ENCODE measurements at places on chromosomes 6 and 20.
A peak's percentile ranks its signal among the peaks of the same experiment; 100 is the strongest.

DNA sequence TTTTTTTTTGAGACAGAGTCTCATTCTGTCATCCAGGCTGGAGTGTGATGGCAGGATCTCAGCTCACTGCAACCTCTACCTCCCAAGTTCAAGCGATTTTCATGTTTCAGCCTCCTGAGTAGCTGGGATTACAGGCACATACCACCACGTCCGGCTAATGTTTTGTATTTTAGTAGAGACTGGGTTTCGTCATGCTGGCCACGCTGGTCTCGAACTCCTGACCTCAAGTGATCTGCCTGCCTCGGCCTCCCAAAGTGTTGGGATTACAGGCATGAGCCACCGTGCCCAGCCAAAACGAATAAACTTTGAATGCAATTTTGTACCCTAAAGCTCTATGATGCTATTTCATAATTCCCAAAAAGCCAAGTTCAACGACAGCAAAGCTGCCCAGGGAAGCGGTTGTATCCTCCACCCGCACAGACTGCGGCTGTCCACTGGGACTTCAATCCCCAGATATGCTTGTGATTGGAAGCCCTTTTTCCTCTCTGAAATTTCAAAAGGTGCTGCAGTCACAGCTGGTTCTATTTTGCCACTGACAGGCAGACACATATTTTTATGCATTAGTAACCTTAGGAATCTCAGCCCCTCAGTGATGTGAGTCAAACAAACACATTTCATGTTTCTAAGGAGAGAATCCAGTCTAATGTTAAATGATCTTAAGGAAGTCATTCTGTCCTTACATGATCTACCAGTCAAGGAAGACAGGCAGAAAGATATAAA lies 8.7 kb upstream of the RAMACL start:
- peak; percentile 88 for DNase-seq

DNA sequence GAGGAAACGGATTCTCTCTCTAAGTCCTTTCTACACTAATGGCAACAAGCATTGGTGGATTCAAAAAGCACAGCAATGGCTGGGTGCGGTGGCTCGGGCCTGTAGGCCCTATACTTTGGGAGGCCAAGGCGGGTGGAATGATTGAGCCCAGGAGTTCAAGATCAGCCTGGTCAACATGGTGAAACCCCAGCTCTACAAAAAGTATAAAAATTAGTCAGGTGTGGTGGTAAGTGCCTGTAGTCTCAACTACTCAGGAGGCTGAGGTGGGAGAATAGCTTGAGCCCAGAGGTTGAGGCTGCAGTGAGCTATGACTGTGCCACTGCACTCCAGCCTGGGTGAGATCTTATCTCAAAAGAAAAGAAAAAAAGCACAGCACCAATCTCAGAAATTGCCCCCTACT lies 19.3 kb downstream of the PAQR8 start:
- no peak for DNase-seq

DNA sequence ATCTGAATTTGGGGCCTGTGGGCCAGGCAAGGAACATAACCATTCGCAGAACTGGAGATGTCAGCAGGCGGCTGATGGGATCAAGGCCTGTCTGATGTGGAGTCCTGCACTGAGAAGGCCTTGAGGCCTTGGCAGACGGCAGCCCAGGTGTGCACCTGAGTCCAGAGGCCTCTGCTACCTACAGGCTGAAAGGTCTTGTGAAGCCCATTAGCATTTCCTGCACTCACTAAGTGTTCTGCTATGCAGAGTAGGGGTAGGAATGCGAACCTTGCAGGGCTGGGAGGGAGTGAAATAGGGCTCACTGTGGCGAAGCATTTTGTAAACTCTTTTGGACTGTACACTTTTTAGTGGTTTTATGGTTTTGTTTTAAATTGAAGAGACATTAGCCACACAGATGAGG lies 48.3 kb upstream of the RNF24 start:
- DNase-seq: peak; percentile 31

- DNase-seq: no peak
Observed at GRCh38 chr6:18031189-18031588, 43.8 kb upstream of the KIF13A start.

DNA sequence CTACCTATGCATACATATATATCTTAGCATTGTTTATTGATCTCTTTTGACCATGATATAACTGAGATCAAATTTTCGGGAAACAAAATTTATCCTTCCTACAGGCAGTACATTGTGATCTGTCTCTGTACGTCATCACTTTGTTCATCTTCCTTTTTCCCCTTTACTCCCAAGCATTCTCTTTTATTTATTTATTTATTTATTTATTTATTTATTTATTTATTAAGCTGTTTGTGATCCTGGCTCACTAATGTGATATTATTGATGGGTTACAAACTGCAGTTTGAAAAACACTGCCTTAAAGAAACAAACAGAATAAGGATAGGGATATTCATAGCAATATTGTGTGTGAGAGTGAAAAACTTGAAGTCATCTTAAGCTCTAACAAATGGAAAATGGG lies 51.2 kb downstream of the MACROD2 start:
- no peak for DNase-seq

- DNase-seq: no peak
Observed at GRCh38 chr6:36246506-36247268, 23.2 kb upstream of the PNPLA1 start.

- DNase-seq: peak; percentile 51
Observed at GRCh38 chr20:50467718-50468356, 42.3 kb upstream of the PTPN1 start.

DNA sequence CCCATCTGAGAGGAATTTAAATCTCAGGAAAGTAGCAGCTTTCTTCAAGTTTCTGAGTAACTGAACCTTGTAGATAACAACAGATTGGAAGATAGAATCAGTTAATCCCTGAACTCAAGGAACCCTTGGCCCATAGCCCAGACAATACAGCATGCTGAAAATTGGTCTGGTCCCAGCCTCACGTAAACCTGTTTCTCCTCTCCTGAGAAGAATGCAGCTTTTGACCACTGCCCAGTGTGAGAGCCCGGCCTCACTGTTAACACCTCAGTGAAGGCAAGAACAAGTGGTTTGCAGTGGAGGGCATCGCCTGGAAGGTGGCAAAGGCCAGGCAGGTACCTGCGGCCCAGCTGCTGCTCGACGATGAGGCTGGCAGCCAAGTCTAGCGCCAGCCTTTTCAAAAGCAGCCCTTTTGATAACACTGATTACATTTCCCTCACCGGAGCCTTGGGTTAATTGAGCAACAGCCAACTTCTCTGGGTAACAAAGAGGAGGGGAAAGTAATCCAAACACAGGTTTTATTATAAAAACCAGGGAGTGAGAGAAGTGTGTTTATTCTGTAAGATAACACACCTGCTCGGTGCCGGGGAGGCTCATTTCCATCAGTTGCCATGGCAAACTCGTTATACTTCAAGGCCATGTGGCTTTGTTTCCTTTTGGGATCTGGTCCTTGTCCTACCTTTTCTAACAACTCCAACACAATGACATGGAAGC lies 54.0 kb downstream of the TRAF3IP2 start:
- DNase-seq: no peak

DNA sequence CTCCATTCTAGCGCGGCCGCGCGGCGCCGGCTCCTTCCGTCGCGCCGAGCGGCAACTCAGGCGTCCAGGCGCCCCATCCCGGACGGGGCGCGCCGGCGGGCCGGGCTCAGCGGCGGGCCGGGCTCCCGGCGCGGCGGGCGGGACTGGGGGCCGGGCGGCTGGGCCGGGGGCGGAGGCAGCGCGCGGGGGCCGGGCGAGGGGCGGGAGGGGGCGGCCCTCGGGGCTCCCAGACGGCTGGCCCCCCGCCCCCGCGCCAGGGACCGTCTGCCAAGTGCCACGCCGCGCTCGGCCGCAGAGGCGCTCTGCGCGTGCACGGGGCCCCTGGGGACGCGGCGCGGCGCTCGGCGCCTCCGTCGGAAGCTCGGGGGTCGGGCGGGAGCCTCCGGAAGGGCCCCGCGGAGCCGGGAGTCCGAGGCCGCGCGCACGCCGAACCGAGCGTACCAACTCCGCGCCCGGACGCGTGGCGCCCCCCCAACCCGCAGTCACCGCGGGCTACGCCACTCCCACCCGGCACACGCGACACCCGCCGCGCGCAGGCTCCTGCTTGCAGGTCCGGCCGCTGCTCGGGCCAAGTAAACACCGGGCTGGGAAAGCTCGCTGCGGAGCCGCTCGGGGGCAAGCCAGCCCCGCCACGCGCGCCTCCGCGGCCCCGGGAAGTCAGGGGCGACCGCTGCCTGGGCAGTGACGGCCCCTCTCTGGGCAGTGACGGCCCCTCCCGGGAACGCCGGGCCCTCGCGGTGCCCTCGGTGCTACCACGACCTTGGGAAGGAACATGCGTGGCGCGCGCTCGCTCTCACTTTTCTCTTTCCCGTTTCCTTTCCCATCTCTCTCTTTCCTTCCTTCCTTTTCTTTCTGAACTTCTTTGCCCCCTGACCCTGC lies at the start of gene PREX1:
Gene PREX1, minus strand, starts transcription at position 145 of the 879 bp plus-strand sequence. Its CDS starts 139 bp downstream, at position 6.
- peak; percentile 63 for DNase-seq

GRCh38 chr20:40148886-40149285 lies 540.1 kb downstream of the MAFB start:
- DNase-seq: no peak

DNA sequence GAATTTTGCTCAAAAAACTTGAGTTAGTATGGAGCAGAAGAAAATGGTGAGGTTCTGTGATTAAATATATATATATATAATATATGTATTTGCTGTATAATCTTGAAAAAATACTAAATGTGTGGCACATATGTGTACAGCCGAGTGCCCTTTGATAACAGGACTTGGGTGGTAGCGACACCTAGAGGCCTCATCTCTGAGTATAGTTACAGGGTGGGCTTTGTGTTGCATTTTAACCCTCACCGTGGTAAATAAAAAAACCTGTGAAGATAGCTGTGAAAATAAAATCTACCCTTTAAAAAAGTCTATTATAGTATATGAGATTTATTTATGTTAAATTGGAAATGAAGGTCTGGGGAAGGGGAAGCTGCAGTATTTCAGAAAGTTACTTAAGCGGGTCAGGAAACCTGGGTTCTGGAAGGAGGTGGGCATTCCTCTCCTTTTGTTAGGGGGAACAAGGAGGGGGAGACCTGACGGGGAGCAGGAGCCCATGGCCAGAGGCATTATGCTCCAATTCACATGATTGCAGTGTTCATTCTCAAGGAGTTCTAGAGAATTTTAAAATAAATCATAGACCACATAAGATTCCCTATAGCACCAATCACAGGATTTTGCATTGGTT lies 82.7 kb downstream of the SH3BGRL2 start:
- peak; percentile 10 for DNase-seq

- no peak for DNase-seq
Observed at GRCh38 chr6:101784094-101784493, 390.6 kb downstream of the GRIK2 start.

- DNase-seq: no peak
Observed at GRCh38 chr6:44235891-44236516, 10.9 kb upstream of the HSP90AB1 start.

DNA sequence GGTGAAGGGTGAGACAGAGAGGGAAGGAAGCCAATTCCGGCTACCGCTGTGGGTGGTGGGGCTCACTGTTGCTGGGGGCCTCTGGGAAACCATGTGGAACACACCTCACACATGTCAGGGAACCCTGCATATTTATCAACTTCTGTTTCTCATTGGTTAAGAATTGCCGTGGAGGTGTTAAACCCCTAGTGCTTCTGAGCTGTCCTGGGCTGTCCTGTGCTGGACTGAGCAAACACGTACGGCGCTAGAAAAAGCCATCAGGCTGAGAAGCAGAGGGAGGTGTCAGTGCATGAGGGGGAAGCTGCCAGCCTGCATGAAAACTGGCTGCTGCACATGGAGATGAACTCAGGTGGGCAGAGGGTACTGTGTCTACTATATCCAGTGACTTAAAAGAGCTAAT lies 103.9 kb upstream of the JAG1 start:
- DNase-seq: no peak

- no peak for DNase-seq
Observed at GRCh38 chr20:17097603-17098002, 129.2 kb upstream of the PCSK2 start.

DNA sequence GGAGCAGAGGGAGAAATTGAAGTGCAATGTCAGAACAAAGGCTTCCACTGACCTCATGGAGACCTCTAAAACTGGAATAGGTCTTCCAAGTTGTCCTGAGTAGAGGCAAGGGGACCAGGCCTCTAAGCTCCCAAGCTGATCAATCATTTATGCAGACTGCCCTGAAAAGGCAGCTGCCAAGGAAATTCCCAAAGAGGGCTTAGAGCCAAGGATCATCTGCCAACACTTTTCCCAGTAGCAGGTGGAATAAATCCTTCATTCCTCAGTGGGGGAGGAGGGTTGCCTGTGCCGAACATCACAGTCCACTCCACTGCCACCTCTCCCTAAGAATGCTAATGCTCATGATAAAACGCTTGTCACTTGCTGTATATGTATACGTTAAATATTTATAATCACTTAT lies 29.3 kb upstream of the RALY start:
- no peak for DNase-seq

DNA sequence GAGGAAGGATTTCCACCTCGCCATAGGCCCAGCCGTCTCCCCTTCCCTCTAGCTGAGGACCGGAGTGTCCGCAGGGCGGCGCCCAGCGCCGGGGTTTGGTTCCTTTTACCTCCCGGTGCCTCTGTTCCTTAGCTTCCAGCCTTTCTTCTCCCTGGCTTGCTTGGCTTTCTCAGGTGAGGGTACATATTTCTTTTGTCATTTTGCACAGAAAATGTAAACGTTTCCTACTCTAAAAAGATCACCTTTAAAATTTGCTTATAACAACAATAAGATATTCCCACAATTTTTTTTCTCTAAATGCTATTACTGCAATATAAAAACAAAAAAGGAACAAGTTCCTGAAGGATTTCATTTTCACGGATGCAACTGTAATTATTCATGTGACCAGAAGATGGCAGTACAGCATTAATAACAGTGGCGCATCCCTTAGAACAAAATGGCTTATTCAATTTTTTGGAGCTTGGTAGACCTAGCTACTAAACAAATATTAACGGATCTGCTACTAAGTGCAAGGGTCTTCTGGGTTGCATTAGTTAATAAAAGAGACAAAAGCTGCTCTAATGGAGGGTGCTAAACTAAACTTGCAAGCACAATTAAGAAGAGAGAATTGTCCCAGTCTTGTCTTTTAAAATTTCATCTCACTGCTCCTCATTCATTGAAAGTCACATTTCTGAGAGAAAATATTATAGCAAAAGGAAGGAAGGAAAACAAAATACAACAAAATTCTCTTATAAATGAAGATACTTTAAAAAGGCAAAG lies 172.9 kb downstream of the ADGRG6 start:
- DNase-seq: peak; percentile 57

DNA sequence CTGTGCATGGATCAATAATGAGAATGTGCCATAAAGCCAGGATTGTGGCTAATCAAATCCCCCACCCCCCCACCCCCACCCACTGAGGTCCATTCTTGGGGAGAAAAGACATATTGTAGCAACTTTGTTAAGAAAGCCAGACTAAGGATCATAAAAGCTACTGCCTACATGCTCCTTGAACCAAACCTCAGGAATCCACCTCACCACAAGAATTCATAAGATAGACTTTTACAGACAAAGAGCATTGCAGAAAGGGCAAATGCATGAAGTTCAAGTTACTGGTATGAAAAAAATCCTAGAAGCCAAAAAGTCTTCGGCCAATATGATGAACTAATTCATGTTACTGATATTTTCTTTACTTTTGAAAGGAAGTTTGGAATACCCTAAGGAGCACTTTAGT lies 187.9 kb upstream of the ARID1B start:
- DNase-seq: peak; percentile 51
